ENCODE measurements at places on chromosomes 3 and 15.
A peak's percentile ranks its signal among the peaks of the same experiment; 100 is the strongest.

GRCh38 chr3:88469216-88469615 lies 319.5 kb downstream of the C3orf38 start:
- DNase-seq, result no peak

DNA sequence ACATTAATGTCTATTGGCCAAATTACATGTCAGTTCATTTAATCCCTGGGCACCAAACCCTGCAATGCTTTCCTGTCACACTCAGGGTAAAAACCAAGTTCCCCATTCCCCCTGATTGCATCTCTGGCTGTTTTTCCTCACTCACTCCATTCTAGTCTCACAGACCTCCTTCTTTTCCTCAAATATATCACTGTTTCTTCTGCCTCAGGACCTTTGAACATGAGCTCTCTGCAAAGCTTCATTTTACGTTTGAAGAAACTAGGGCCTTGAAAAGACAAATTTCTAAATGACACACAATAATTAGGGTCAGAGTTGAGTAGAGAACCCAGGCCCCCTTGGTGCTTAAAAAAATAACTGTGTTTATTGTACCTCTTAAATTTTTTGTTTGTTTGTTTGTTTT lies 230.6 kb downstream of the THRB start:
- DNase-seq, result no peak

DNA sequence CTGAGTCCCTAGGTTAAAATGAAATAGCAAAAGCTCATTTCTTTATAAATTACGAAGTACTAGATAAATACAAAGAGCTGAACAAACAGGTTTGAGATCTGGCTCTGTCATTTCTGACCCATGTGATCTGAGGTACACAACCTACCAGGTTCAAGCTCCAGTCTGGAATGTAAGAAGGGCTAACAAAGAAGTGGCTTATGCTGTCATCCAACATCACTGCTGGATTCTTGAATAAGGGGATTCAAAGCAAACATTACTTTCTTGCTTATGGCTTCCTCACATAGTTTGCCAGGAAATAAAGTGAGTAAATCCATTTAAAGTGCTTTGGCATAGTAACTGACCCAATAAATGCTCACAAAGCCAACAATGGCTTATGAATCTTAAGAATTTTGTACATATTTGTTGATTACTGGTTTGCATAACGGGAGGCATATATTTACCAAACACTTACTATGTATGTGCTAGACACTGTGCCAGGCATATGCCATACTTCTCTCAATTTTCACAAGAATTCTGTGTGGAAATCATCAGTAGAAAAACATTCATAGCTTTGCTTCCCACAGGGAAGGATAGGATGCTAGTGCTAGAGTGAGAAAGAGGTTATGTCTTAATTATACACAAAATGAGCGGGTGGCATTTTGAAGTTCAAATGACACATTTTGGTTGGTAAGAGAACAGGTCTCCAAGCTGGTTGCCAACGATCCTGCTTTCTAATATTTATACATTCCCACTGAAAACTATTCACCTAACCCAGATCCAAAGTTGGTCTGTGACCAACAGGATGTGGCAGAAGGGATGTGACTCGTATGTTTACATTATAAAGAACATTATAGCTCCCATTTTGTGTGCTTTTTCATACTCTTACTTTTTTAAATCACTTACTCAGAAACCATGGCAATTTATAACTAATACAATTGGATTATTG lies 38.7 kb upstream of the CSPG5 start:
- DNase-seq, result no peak

- DNase-seq, result no peak
Measured at GRCh38 chr3:187212705-187213104, 15.4 kb downstream of the RTP1 start.

DNA sequence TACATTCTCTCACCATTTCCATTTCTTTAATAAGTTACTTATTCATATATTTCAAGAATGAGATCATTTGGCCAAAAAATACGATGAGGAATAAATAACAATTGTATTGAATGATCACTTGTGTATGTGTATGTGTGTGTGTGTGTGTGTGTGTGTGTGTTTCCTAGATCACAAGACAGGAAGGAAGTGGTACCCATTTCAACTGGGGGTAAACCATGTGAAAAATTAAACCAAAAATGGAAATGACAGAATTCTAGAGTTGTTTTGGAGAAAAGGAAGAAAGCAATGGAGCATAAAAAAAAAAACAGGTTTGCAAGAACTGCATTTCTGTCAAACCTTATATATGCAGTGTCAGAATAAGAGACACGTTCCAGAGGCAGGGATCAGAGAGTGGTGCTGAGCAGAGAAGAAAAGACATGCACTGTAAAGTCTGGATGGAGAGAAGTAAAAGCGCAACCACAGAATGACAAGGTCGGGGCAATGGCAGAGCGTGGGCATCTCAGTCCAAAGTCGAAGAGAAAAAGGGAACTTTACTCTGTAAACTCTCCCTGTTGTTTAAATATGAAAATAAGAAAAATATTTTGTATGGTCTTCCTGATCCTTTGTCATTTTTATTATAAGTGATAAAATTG lies 75.5 kb downstream of the PEX5L start:
- peak; percentile 34 for DNase-seq

DNA sequence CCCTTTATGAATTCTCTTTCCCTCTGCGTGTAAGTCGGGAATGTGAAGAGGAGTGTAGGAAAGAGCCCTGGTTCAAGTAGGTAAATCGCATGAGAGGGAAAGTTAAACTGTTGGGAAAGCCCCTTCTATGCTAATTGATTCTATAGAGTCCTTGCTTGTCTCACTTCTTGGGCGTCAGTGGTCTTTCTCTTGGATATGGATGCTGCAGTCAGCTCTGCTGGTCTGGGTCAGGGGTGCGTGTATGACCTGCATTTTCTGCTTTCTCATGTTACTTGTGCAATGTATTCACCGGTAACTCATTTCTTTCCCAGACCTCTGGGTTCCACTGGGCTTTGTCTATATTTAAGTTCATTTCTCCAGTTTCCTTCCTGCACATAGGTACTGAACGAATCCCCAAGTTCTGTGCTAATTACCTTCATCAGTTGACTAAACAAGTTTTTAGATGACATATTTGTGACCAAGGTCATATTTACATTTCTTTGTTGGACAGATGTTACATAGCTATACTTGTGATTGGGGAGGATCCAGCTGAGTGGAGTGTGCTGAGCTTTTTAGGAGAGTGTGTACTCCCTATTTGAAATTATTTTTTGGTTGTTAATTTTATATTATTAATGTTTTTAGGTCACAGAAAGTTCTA lies 1.4 kb downstream of the SETD5 start:
- DNase-seq, result peak; percentile 59

GRCh38 chr3:14451844-14452739 lies 49.7 kb downstream of the SLC6A6 start:
- no peak for DNase-seq

GRCh38 chr3:194080913-194081800 lies 54.8 kb upstream of the HES1 start:
- DNase-seq, result no peak
